Esophagus mucosa (tissue), 1 donor: ENCODE measurements at places on chromosomes 7 and 10. TPM values are rescaled to one million over a fixed set of nuclear protein-coding genes. Genes with fewer than 3 reads are reported as not detected.

The CCDC136 gene
- 0.76 TPM for total RNA-seq

The FUOM gene
- total RNA-seq, result 10.2 TPM

The NACAD gene
- total RNA-seq, result 0.20 TPM

The TMEM236 gene
- total RNA-seq, result 0.16 TPM

The RBM17 gene
- total RNA-seq, result 57.5 TPM

The SYT15B gene
- 0.88 TPM for total RNA-seq
